ENCODE measurements at places on chromosomes 1 and 21.
A peak's percentile ranks its signal among the peaks of the same experiment; 100 is the strongest.

DNA sequence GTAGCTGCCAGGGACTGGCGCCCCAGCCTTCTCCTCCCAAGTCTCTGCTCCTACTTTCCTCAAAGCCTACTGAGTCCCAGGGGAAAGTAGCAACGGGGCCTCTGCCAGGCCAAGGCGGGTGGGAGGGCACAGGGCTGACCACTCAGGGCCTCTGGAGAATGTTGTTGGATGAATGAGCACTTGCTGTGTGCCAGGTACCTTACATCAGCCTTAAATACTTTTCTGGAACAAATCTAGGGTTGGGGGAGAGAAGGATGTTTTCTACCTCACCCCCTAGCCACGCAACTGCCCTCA lies 119.3 kb upstream of the ZBTB40 start:
- DNase-seq, result no peak

- DNase-seq, result no peak
Measured at GRCh38 chr1:180962178-180962577, 49.5 kb downstream of the KIAA1614 start.

DNA sequence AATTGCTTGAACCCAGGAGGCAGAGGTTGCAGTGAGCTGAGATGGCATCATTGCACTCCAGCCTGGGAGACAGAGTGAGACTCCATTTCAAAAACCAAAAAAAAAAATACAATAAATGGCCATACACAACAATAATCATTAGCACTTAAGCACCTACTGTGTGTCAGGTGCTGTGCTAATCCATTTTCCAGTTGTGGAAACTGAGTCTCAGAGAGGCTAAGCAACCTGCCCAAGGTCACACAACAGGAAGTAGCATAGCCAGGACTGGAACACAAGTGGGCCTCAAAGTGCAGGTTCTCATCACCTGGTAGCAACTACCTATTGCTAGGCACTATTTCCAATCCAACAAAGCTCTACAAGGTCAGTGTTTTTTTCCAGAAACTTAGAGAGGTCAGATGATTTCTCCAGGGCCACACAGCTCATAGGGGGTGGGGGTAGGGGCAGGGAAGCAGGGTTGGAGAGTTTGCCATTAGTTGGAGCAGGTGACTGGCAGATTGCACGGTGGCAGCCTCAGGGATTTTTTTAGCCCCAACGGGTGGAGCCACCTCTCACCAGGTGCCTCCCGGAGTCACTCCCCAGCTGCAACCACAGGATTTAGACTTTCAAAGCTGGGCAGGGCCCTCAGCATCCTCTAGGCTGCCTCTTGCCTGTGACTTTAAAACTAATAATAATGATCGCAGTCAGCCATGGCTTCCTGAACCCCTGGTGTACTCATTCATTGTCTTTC lies 52.5 kb upstream of the ID3 start:
- no peak for DNase-seq

DNA sequence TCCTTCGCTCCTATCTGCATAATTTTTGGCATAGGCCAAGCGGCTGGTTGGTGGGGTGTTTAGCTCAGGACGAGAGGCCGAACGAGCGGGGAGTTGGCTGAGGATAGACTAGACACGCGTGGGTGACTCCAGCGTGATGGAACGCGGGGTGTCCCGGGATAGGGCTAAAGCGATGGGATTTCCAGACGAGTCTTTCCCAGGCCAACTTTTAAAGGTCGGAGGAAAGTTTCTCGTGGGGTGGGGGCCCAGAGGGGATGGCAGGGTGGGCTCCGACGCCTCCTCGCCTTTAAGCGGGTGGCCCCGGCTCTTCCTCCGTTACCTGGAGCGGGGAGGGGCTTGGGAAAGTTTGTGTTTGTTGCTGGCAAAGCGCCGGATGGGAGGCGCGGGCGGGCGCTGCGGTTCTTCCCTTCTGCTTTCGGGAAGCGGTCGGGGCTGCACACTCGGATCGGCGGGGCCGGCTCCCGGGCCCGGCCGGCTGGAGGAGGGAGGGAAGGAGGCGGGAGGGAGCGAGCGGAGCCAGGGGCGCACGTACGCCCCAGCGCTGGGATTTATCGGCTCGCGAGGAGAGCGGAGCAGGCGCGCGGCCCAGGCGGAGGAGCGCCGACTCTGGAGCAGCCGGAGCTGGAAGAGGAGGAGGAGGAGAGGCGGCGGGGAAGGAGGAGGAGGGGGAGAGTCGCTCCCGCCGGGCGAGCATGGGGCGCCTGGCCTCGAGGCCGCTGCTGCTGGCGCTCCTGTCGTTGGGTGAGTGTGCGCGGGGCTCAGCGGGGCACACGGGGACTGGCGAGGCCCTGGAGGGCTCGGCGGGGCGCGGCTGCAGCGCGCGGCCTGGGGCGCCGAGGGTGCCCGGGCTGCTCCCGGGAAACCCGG lies at the start of gene PTGFRN:
Gene PTGFRN, plus strand, starts transcription at position 405 of the 867 bp plus-strand sequence. Its CDS starts 288 bp downstream, at position 693.
- DNase-seq, result peak; percentile 15

DNA sequence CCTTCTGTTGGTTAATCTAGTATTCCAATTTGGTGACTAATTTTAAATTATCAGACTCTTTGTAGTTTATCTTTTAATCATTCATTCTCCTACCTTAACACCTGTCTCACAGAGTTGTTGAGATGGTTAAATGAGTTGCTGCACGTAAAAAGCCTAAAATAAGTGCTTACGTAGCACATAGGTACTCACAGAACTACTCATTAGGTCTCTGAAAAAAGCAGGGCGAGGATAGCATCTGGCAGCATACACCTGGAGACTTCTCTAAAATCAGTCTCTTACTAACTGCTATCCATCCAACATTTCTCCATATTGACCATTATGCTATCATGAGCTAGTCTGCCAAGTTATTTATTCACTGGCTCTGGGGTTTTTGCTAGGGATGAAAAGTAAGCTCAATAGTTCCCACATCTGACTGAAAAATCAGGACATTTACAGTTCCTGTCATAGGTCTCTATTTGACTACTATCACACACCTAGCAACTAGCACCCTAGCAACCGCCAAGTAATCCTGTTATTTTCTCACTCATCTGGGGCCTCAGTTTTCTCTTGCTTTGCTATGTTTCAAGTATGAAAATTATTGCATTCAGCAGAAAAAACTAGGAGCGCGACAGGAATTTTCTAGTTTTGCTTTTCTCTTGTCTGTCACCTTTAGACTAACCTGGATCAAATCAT lies 11.2 kb downstream of the CSDE1 start:
- no peak for DNase-seq

GRCh38 chr1:154559466-154560044 lies 1.1 kb upstream of the UBE2Q1 start:
- peak; percentile 93 for DNase-seq

DNA sequence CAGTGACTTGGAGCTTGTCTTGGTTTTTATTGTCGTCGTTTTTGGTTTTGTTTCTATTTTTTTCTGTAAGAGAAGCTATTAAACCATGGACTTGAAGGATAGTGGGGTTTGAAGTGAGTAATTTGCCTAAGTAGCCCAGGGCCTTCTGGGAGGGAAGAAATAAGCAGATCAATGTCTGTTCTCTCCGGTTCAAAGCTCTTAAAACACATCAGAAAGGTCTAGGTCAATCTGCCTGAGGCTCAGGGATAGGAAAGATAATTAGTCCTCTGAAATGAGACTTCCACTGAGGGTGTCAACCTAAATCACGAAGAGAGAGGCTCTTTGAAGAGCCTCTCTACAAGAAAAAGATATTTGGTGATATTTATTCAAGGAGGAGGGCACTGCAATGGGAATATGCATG lies 178.0 kb downstream of the MATN1 start:
- no peak for DNase-seq
